ENCODE measurements at places on chromosomes 16 and 17.
A peak's percentile ranks its signal among the peaks of the same experiment; 100 is the strongest.

GRCh38 chr16:31347445-31347844, 7.5 kb upstream of the ITGAX start:
- peak; percentile 15 for DNase-seq

- DNase-seq: peak; percentile 76
Measured at GRCh38 chr17:79023180-79023705, 726 bp upstream of the C1QTNF1 start.

DNA sequence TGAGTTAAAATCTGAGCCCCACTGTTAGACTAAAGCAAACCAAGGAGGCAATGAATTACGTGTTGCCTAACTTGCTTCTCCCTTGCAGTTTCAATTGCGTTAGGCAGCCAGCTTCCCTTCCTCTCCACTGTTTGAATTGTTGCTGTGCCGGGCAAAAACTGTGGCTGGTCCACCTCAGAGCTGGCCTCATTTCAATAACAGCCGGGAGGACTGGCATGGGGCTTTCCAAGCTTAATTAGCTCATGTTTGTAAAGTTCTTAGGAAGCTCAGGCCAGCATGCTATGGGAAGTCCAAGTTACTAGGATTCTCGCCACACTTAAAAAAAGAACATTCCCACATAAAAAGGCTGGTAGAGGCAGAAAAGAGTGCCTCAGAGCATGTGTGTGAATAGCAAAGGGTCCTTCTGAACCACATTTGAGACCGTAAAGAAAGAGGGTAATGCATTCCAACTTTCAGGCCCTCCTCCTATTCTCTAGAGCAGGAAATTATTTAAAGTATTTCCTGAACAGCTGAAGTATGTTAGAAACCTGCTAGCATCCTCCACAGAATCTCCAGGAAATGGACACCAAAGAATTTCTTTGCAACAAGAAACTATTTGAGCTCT, 79.0 kb upstream of the SMURF2 start:
- peak; percentile 59 for DNase-seq

DNA sequence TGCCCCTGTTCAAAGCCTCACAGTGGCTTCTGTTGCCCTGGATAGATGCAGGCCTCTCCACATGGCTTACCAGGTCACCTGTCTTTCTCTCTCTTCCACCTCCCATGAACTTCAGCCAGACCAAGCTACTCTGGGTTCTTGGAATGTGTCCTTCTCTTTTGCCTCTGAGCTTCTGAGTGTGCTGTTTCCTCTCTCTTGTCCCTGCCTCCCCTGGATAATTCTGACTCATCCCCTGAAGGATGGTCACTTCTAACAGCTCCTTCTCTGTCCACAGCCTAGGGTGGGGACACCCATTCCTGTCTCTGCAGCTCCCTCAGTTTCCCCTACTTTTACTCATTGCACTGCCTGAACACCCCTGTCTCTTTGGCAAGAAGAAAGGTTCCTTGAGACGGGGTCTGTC, 2.9 kb downstream of the GUCY2D start:
- no peak for DNase-seq

DNA sequence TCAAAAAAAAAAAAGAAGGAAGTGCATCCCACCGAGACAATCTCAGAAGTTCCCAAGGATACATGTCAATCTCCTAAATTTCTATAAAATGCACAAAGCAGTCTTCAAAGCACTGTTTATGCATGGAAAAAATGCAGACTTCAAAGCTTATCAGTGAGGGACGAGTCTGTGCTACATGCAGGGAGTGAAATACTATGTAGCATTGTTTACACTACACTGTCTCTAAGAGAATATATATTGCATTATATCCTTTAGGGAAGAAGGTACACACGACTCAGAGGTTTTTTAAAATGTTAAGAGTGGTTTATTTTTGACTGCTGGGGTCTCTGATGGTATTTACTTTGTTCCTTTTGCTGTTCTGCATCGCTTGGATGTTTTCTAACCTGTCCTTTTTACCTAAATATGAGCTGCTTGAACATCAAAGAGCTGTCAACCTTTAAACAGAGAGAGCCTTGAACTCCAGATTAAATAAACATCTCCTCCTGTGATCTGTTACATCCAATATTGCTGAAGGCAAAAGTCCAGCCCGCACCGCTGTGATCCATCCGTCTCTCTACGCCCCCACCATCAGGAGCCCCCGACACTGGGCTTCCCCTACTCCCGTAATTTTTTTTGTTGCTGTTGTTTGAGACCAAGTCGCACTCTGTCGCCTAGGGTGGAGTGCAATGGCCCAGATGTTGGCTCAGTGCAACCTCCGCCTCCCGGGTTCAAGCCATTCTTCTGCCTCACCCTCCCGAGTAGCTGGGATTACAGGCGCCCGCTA, 1.4 kb downstream of the FBXO31 start:
- no peak for DNase-seq

- DNase-seq: no peak
Measured at GRCh38 chr17:63676584-63676983, 23.3 kb downstream of the LIMD2 start.

- DNase-seq: no peak
Measured at GRCh38 chr16:26667307-26667706, 399.4 kb upstream of the C16orf82 start.

DNA sequence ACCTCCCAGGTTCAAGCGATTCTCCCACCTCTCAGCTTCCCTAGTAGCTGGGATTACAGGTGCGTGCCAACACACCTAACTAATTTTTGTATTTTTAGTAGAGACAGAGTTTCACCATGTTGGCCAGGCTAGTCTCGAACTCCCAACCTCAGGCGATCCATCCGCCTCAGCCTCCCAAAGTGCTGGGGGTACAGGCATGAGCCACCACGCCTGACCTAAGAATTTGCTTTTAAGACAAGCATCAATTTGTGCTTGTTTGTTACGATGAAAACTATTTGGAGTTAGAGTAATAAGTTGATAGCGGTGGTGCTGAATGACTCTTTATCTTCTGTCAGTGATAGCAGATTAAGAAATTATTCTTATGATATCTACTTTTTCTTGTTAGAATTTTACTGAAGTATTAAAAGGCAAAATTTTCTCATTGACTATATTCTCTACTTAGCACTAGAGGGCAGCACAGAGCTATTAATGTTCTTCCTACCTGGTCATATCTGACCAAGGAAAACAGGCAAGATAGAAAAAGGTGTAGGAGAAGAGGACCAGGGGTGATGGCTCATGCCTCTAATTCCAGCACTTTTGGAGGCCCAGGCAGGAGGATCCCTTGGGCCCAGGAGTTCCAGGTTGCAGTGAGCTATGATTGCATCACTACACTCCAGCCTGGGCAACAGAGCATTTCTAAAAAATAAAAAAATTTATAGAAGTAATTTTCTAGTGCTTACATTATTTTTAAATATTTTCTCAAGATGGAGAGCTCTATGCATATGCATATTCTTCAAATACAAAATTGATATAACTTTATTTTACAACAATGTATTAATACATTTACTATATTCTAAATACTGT, 24.5 kb downstream of the STXBP4 start:
- DNase-seq: no peak

- DNase-seq: no peak
Measured at GRCh38 chr17:45256114-45256966, 5.6 kb downstream of the SPATA32 start.

GRCh38 chr17:60508384-60508980, 17.6 kb downstream of the APPBP2 start:
- no peak for DNase-seq

DNA sequence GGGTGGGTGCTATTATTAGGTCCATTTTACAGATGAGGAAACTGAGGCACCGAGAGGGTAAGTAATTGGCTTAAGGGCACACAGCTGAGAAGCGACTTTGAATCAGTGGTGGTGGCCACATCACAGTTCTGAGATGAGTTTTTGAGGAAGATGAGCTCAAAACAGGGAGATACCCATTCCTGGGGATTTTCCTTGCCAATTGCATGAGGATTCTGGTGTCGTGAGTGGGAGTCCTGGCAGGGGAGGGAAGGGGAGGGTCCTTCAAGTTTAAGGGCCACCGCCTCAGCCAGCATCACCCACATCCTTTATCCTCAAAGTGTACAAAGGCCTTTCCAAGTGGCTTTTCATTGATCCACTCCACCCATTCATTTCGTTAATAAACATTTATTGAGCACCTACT, 45.3 kb downstream of the IL21R start:
- no peak for DNase-seq

GRCh38 chr17:8893621-8894201, 26.2 kb upstream of the PIK3R6 start:
- no peak for DNase-seq

- no peak for DNase-seq
Measured at GRCh38 chr16:34648-34987, 18.8 kb downstream of the POLR3K start.

- no peak for DNase-seq
Measured at GRCh38 chr17:52147872-52148271, 10.6 kb downstream of the CA10 start.

DNA sequence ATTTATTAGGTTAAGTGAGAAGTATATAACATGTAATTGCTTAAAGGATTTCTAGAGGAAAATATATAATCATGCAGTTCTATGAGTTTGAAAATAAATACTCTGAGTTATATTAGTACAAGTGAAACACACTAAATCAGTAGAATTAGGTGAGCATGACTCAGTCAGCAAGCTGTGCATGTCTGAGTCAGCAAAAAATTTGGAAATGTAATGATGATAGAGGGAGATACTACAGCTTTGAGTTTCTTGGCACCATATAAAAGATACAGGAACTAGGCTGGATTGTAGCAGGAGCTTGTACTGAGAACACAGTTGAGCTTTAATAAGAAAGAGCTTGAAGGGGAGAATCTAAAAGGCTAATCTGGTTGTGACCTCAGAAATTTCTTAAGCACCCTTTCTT, 1224.6 kb downstream of the CDH8 start:
- DNase-seq: no peak

- DNase-seq: peak; percentile 79
Measured at GRCh38 chr17:73293480-73293911, 18.3 kb downstream of the CDC42EP4 start.

- no peak for DNase-seq
Measured at GRCh38 chr16:1913327-1914083, 4.7 kb downstream of the HS3ST6 start.

DNA sequence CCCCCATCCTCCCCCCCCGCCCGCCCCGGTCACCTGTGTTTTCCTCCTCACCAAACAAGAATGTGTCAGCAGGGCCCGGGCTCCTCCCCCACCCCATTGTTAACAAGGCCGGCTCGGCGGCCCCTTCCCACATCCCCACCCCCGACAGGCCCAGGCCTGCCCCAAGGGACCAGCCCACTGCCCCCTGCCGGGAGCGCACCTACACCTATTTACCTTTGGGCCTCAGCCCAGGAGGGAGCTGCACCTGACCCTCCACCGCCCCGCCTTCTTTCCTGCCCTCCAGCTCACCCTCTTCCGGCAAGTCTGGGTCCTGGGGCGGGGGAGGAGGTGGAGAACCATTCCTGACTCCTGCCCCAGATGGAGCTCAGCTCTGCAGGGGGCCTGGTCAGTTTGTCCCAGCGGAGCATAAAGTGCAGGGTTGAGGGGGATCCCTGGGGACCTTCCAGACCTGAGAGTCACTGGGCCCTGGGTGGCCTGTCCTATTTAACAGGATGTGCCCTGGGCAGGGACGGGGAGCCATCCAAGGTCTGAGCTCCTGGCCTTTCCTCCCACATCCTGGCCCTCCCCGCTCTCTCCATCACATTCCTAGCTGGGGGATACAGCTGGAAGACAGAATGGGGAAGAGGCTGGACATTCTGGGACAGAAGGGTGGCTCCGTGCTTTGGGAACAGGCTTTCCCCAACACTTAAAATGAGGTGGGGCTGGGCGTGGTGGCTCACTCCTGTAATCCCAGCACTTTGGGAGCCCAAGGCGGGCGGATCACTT, 8.3 kb downstream of the FOXJ1 start:
- DNase-seq: no peak

DNA sequence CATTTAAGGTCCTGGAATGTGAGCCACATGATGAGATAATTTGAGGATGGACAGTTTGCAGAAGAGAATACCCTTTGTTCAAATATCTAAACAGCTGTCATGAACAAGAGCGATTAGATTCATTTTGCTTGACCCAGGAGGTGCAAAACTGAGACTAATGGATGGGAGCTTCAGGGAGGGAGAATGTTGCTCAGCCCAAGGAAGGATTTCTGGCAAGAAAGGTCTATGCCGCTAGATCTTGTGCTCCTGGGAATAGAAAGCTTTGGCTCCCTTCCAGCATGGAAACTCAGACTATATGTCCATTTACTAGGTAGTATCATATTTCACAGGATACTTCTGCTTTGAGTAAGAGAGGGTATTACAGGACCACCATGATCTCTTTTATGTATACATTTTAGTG, 14.8 kb upstream of the CDH11 start:
- DNase-seq: no peak

DNA sequence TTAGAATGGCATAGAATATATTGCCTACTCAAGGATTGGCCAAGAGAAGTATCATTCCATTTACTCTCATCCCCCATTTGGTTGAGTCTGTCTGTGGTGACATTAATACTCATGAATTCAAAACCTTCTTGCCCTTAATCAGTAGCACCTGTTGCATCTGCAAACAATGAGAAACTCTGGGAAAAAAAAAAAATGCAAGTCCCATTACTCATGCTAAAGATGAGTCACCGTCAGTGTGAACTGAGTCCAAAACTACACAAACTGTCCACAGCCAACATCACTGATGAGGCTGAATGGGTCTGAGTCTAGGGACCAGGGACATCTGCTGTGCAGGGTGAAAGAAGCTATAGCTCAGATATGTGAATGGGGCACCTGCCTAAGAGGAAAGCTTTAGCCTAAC, 96.9 kb upstream of the ADAMTS18 start:
- no peak for DNase-seq

GRCh38 chr16:24504472-24505345, 34.7 kb upstream of the RBBP6 start:
- DNase-seq: no peak

- DNase-seq: no peak
Measured at GRCh38 chr17:48510761-48511604, 19.8 kb downstream of the HOXB1 start.

GRCh38 chr16:50408001-50408561, 39.3 kb upstream of the BRD7 start:
- no peak for DNase-seq

GRCh38 chr16:57413301-57413730, 8.7 kb downstream of the CCL17 start:
- DNase-seq: no peak

- DNase-seq: no peak
Measured at GRCh38 chr16:66469947-66470546, 43.0 kb downstream of the BEAN1 start.

- no peak for DNase-seq
Measured at GRCh38 chr17:44004761-44005526, 522 bp downstream of the NAGS start.

DNA sequence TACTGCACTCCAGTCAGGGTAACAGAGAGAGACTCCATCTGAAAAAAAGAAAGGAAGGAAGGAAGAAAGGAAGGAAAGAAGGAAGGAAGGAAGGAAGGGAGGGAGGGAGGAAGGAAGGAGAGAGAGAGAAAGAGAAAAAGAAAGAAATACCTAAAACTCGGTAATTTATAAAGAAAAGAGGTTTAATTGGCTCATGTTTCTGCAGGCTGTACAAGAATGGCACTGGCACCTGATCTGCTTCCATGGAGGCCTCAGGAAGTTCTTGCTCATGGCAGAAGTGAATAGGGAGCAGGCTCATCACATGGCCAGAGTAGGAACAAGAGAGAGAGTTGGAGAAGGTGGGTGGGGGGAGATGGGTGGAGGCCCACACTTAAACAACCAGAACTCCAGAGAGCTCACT, 215.2 kb upstream of the IRX3 start:
- DNase-seq: no peak

All from tibial artery (tissue), 4 donors.